ENCODE measurements at places on chromosomes 4 and X. TPM values are rescaled to one million over a fixed set of nuclear protein-coding genes. Genes with fewer than 3 reads are reported as not detected.

The NSUN7 gene
- under 0.01 TPM for total RNA-seq

The SOX3 gene
- not detected for total RNA-seq

The GPR119 gene
- total RNA-seq = not detected

The ZFP92 gene
- 0.26 TPM for total RNA-seq

The SLC2A9 gene
- total RNA-seq = 1.2 TPM

The RAB40A gene
- under 0.01 TPM for total RNA-seq

The NR3C2 gene
- total RNA-seq = 7.6 TPM

The FDCSP gene
- not detected for total RNA-seq

The ELOVL6 gene
- 1.8 TPM for total RNA-seq

The RTL3 gene
- total RNA-seq = not detected

The LRIT3 gene
- total RNA-seq = not detected

The GPC3 gene
- total RNA-seq = not detected

The ZNF711 gene
- total RNA-seq = 10.3 TPM

The LINC00632 gene
- 0.09 TPM for total RNA-seq

The COL4A6 gene
- 0.95 TPM for total RNA-seq

The CFAP99 gene
- total RNA-seq = not detected

The TMEM33 gene
- 43.1 TPM for total RNA-seq

The ARMCX6 gene
- total RNA-seq = 44.7 TPM

The P2RY4 gene
- 0.09 TPM for total RNA-seq

The LIMCH1 gene
- total RNA-seq = 29.8 TPM

The TRAM1L1 gene
- 0.22 TPM for total RNA-seq

The HPGD gene
- total RNA-seq = not detected

The TMEM47 gene
- total RNA-seq = 6.4 TPM

The RNF175 gene
- total RNA-seq = 0.33 TPM

The SPANXA1 gene
- not detected for total RNA-seq

The SSX4 gene
- not detected for total RNA-seq

The RBM46 gene
- total RNA-seq = not detected

The NPY1R gene
- under 0.01 TPM for total RNA-seq

All from dermis lymphatic vessel endothelial cell (primary cell).